ENCODE measurements at places on chromosomes 1 and 21.

DNA sequence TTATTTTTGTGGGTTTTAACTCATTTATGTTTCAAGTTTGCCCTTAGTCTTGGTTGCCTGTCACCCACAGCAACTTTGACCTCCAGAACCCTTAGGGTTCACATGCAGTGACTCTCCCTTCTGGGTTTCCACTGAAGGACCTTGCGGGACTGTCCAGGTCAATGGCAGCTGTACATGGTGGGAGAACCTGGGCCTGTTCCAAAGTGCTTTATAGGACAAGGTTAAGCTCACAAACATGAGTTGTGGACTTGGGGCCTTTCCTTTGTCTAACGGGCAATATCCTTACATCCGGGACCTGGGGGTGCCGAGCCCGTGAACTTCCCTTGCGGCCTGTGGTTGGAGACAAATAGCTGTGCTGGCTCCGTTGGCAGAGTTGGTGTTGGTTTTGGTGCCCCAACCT, 77.8 kb downstream of the CD58 start:
- DNase-seq: no peak

DNA sequence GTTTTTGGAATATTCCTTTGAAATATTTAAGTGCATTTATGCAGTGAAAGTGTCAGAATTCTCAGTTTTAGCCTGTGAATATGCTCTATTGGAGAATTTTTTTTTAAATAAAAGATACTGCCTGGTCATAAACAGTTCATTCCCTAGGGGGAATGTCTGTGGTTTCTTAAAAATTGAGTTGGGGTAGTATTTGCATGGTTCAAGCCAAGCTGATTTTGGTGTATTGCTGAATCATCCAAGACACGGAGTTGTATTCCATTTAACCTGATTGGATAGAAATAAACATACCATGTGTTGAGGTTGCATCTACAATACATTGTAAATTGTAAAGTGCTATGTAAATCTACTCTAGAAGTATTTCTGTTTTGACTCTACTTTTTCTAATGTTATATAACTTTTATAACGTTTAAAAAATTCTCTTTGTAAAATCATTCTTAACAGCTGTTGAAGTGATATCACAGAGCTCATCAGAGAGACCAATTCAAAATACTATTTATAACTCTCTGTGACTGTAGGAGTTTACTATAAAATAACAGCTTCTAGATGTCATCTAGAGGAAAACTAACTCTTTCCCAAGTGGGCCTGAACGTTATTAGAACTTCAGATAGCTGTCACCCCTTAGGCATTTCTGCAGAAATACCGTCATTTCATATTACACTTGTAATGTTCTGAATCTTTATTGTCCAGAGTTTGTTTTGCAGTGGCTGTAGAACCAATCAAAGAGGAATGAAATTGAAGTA, 199.1 kb downstream of the USP25 start:
- DNase-seq: no peak

DNA sequence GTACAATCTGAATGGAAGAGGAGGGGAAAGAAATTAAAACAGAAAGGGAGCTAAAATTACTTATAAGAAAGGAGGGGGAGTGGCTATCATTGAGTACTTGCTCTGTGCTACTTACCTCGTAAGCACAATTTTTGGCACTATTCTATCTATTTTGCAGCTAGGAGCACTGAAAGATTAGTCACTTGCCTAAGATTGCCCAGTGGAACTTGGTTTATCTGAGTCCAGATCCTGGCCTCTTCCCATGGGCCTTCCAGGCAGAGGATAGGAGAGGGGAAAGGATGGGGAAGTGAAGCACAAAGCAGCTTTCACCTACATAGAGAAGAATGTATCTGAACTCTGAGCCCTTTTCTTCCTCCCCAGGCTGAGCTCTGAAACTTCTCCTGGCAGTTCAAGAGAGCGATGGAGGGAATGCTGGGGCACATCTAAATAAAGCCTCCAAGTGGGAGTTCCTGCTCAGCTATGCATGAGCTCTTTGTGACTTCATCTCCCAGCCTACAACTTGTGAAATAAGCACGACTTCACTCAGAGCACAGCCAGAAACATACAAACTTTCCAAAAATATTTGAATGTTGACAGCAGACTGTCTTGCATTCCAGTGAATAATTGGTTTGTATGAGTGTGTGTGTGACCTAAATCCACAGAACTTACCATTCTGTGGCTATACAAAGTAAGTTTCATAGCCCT, 29.4 kb downstream of the HMGB4 start:
- peak; percentile 5 for DNase-seq

GRCh38 chr1:236107121-236107907, 35.0 kb upstream of the GPR137B start:
- no peak for DNase-seq

GRCh38 chr1:232702911-232703310, 73.0 kb upstream of the SIPA1L2 start:
- DNase-seq: no peak

Measured in small intestine (tissue), 16 donors.